ENCODE measurements at places on chromosomes 2 and 18.

DNA sequence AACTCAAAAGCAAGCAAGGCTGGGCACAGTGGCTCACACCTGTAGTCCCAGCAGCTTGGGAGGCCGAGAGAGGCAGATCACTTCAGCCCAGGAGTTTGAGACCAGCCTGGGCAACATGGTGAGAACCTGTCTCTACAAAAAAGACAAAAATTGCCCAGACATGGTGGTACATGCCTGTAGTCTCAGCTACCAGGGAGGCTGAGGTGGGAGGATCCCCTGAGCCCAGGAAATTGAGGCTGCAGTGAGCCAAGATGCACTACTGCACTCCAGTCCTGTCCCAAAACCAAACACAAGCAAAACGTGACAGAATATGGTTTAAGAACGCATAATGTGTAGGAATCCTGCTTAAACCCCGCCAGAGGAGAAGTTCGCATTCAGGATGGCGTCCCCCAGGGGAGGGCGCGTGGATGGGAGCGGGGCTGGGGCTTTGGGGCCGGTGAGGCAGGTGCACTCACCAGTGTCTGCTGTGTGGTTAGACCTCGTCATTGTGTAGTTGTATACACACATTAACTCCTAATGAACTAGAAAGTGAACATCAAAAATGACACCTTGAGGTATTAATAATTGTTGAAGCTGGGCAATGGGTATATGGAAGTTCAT lies 5.4 kb downstream of the COLEC11 start:
- no peak for DNase-seq

GRCh38 chr18:50880119-50880465 lies 1.2 kb downstream of the ME2 start:
- no peak for DNase-seq

DNA sequence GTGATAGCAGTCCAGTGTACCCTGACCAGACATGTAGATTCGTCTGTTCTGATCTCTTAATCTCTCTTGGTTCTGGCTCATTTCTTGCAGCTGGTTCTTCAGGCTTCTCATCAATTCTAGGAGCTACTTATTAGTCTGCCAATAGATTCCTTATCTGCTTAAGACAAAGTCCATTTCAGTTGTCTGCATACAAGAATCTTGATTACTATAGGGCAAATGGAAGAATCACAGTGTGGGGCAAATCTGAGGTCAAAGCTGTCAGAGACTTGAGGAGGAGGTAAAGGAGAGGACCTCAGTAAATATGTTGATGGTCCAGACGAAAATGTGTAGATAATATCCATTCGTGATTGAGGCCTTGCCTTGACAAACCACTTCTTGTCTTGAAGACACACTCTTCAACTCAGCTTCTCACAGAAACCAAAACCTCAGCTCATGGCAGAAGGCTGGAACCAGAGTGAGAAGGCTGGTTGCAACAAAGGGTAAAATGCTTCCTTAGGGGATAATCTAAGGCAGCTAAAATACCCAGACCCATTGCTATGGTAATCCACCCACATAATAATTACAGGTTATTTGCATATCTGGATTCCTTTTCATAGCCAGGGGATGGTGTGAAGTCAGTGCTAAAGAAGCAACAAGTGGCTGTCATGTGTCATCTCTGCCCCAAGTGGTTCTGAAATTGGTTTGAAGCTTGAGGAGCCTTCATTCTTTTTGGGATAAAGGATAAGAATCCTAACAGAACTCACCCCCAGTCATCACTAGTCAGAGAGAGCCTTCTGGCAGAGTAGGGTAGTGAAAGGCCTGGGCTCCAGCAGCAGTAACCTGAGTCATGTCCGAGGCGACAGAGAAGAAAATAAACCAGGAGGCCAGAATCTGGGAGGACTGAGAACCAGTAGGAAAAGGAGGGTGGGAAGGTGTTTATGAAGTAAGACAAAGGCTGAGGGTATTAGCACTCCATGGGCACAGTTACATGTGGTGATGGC lies 29.2 kb upstream of the PELI1 start:
- DNase-seq = no peak

DNA sequence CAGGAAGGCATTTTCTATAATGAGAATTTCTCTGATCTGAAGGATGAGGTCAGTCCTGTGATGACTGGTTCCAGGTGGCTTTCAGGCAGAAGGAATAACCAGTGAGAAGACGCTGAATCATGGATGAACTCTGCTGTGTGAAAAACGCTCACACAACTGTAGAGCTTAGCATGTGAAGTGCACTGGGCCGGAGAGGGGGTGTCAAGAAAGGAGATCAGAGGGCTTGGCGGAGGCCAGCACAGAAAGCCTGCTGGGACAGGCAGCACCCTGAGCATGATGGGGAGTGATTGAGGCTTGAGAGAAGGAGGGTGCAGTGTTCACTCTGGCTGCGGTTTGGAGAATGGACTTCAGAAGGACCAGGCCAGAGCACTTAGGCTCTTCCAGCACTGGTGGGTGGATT lies 236.5 kb downstream of the TPGS2 start:
- no peak for DNase-seq

DNA sequence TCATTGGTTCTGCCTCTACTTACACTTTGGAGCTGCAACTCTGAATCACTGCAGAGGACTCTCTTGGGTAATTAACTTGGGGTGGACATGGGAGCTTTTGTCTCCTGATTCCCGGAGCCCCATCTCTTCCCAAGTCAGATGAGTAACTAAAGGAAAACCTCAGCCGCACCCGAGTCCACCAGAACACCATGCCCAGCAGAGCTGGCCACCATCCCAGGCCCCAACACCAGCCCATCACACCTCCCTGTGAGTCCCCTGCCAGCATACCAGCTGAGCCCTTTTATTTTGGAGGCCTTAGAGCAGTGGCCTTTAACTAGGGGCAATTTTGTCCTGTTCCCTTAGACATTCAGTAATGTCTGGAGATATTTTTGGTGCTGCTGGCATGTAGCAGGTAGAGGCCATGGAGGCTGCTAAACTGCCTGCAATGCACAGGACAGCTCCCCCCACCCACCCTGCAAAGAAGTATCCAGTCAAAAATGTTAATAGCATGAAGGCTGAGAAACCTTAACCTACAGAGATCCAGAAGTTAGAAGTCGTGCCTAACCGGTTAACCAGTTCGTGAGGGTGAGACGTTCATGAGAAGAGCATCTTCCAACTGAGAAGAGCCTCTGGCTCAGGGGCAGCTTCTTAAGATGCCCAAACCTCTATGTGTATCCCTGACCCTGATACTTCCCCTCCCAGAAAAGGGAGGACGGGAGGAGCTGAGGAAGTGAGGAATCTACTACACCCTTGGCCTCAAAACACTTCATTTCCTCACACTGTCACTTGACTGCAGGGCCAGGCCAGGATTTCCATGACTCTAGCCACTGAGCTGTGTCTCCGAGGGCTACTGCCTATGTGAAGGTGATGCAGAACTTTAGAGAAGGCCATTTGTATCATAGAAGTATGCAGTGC lies 139.9 kb upstream of the EPAS1 start:
- no peak for DNase-seq

DNA sequence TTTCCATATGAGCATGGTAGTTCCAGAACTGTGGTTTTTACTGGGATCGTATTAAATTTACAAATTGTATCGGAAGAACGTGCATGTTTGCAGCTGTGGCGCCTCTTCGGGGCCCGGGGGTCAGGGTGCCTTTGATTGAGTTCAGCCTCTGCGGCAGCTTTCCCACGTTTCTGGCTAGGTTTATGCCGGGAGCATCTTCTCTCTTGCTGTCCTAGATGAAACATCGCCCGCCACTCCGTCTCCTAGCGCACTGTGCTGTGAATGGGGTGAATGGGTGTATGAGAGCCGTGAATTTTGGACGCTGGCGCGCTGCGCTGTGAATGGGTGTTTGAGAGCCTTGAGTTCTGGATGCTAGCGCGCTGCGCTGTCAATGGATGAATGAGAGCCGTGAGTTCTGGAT lies 12.3 kb downstream of the PDCD1 start:
- DNase-seq = no peak

DNA sequence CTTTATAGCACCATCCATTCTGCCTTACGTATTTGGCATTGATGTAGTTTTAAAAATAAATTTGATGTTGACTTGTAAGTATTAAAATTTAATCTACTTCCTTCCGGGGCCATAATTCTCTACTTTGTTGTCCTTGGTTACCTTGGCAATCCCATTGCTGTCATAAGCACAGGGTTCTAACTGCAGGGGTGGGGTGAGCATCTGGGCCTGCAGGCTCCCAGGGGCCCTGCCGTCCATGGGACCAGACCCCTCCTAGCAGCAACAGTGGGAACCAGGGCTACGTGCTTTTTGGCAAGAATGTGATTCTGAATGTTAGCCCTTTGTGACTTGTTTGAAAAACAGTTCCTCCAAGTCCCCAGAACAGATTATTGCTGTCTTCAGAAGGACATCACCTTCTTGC lies 4.9 kb downstream of the ASAP2 start:
- DNase-seq = no peak

DNA sequence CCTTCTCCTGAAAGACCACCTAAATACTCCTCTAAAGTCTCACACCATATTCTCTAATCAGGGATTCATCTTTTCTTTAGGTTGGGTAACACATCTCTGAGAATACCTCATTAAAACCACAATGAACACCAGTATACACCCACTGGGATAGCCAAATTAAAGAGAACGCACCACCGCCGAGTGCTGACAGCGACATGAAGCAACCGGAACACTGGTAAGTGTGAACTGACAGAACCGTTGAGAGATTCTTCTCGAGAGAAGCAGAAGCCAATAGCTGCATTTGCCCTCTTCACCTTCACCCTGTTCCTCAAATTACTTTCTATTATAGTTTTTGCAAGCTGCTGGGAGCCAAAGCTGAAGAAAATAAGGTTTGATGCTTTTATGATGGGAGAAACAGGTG lies 318.5 kb downstream of the FBXO15 start:
- DNase-seq = no peak

GRCh38 chr18:23735021-23735464 lies 45.8 kb downstream of the LAMA3 start:
- DNase-seq = no peak

DNA sequence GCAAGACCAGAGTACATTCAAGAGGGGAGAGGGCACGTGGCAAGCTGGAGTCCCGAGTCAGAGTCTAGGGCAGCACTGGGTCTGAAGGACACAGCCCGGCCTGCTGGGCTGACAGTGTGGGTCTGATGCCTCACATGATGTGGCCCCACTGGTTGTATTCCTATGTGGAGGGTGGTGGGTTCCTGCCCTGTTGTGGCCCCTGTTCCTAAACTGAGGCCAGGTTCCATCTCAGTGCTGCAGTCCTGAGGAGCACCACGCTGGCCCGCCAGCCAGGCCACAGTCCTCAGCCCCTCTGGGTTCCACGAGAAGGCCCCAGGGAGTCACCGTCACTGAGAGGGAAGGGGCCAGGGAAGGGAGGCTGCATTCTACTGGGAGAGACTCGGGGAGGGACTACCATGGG lies 13.3 kb downstream of the TMEM127 start:
- no peak for DNase-seq

DNA sequence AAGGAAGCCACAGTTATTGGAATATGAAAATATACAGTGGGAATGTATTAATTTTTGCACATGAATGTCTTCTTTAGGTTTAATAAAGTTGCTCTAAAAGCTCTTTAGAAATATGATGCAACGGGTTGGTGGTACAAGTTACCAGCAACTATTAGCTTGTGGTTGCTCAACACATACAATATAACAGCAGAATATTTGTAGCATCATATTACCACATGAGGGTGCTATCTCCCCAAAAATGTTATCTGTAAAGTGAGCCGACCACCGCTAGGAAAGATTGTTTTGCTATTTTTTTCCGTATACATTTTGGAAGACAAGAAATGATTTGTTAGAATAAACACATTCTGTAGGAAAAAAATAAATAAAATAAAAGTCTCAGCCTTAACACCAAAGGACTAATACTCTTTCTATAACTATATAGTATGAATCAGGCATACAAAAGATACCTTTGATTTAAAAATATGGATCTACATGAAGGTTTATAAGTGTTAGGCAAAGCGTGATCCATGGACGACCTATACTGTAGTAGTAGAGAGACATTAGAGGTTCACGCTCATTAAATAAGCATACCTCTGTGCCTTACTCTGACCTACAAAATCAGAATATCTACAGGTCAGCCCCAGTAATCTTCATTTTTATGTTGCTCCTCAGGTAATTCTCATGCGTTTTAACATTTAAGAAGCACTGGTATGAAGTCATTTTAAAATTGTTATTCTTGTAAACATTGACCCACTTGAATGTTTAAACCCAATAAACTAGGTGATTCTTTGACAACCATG lies 1110.6 kb upstream of the ACVR2A start:
- peak; percentile 88 for DNase-seq

DNA sequence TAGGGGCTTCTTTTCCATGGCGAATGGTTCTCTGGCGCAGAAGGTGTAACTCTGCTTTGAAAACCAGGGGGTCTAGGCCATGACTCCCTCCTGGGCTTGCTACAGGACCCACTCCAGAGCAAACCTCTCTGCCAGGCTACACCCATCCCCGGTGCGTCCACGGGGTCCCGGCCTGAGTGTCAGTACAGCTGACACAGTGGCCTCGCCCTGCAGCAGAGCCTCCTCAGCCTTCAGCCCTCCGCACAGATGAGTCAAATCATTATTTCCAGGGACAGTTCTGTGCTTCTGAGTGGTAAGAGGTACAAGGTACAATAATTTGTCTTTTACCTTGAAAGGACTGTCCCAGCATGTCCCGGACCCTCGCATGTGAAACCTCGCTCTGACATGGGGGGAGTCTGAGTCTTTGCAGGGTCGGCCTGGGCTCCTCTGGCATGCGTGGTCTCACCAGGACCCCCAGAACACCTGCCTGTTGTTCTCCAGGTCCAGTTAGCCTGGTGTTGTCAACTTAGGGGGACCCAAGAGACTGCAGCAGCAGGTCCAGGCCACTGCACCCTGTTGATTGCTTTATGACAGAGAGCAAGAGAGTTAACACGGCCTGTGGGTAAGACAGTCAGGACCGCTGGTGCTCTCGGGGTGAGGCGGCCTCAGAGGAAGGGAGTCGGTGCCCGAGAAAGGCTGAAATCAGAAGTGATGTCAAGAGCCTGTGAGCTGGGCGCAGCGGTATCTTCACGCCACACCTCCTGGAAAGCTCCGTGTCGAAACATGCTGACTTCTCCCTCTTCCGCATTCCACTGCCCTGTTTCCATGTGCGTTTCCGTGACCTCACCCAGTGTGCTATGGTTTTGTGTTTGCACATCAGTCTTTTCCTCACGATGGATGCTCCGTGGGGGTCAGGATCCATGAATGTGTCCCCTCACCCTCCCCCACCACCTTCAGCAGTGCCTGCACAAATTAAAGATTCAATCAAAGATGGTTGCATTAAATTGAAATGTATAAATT lies 340.1 kb downstream of the EIPR1 start:
- no peak for DNase-seq

- no peak for DNase-seq
Measured at GRCh38 chr2:238331916-238332315, 11.6 kb downstream of the TRAF3IP1 start.

DNA sequence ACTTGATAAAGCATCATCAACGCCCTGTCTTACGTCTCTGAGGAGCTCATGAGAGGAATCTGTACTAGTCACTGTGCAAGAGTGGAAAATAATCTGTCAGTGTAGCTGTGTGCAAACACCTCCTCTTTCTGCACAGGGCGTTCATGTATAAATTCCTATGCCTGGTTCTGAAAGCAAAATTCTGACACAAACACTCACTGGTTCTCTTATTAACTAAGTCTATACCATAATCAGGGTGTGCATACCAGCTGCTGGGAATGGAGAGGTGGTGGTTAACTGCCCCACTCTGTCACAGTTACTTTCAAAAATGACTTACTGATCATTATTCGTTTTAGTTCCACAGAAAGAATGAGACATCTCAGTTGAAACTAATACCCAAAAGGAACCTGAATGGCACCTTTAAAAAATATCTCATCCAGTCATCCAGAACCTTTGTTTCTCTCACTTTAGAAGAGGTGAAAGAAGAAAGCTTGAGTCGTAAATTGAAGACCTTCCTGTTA lies 35.7 kb downstream of the STK39 start:
- no peak for DNase-seq

GRCh38 chr2:240782886-240783818 lies 36.9 kb downstream of the KIF1A start:
- no peak for DNase-seq

Measured in tongue (tissue), 3 donors.